CD8-positive, alpha-beta memory T cell (primary cell): ENCODE measurements at places on chromosomes 2 and 18. TPM values are rescaled to one million over a fixed set of nuclear protein-coding genes. Genes with fewer than 3 reads are reported as not detected.

DNA sequence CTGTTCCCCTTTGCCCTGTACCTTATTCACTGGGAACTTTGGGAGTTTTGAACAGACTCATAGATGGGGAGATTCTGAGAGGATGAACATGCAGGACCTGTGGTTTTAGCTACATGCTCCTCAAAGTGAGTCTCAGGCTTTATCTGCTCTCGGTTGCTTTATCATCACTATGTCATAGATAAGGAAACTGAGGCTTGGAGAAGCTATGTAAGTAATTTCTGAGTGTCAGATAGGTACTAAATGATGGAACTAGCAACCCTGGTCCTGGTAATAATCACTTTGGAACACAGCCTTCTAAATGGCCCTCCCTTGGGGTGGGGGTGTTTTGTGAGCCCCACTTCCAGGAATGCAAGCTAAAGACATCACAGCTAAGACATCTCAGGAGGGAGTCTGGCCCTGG, 186.2 kb upstream of the MEX3C start:
- no peak for DNase-seq

GRCh38 chr2:134609924-134610513, 108.8 kb downstream of the TMEM163 start:
- no peak for DNase-seq

The G6PC2 gene
- total RNA-seq, result not detected

- DNase-seq, result no peak
Observed at GRCh38 chr2:216571909-216572513, 61.2 kb upstream of the IGFBP2 start.

The ALPG gene
- not detected for total RNA-seq

- DNase-seq, result no peak
Observed at GRCh38 chr2:28318023-28318422, 74.6 kb upstream of the FOSL2 start.

- DNase-seq, result no peak
Observed at GRCh38 chr2:9174771-9175437, 31.7 kb upstream of the ASAP2 start.

DNA sequence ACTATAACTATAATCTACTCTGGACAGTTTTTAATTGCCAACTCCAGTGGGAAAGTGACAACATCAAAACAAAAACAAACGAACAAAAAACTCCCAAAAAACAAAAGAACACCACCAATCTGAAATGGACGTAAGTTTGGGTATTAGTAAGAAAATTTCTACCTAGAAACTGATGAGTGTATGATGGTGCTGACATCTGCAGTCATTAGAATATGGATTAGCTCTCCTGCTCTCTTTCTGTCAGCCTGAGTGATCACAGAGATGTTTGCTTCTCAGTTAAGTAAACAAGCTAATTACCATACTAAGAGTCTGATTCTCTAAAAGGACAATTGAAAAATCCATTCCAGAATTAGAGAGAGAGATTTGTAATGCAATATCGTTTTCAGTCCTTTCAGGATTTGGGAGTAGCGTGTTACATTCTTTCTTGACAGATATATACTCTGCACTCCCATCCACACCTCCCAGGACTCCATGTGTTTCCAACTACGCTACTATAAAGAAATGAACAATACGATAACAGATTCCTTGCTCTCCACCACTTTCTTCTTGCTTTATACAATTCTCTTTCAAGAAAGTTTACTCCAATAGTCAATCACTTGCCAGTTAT, 1347.4 kb upstream of the PIK3C3 start:
- no peak for DNase-seq

DNA sequence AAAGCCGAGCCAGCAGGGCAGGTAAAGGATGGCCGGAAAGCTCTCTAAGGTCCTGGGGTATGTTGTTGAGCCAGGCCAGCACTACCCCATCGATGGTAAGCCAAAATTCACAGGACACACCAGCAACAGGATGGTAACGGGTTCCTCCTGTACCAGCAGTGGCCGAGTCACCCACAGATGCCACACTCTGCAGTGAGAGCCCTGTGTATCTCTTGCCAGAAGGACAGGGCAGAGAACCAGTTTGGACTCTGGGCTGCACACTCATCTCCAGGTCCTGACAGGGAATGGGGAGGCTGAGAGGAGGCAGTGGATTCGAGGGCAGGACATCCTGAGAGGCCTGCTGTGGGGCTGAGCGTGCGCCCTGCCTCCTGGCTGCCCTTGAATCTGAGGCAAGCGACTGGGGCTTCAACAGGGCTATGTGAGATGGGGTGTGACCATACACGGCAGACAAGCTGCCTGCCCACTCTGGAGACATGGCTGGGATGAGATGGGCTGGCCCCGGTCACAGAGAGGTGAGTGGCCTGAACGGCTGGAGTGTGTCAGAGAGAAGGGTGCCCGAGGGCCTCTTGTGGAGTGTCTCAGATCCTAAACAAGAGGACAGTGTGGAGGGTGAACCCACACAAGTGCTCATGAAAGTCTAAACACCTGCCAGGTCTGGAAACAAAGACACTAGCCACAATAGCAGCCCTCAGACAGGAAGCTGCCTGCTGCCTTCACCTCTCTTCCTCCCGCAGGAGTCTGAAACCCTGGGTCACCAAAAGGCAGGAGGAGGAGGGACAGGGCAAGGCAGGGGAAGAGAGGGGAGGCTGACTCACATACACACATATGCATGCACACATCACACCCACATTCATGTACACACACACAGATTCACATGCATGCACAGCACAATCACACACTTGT, 182.3 kb downstream of the LOXHD1 start:
- no peak for DNase-seq

- DNase-seq, result no peak
Observed at GRCh38 chr2:180367815-180368214, 360.7 kb upstream of the CWC22 start.

- no peak for DNase-seq
Observed at GRCh38 chr2:222034058-222034457, 264.7 kb downstream of the PAX3 start.

DNA sequence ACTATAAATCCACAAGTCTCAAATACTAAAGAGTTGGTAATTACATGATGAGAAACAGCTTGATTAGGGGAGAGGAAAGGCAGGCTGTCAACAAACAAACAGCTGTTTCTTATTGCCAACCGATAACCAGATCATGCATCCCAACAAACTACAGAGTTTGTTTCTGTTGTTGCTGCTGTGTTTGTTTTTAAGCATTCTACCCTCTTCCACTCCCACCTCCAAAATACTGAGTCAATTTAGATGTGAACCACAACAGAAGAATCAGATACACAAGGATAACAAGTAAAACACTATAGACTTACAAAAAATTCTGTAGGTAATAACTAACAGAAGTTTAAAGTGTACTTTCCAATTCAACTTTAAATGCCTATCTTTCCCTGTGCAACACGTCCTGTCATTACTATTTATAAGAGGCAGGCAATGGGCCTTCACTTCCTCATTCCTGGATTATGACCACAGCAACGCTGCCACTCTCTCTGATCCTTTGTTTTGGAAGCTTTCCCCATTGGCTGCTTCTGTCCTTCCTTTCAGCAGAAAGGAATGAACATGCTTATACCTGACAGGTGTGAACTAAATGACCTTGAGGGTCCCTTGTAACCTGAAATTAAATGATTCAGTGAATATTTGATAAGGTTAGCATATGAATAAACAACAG, 152.0 kb downstream of the SRBD1 start:
- DNase-seq, result no peak

DNA sequence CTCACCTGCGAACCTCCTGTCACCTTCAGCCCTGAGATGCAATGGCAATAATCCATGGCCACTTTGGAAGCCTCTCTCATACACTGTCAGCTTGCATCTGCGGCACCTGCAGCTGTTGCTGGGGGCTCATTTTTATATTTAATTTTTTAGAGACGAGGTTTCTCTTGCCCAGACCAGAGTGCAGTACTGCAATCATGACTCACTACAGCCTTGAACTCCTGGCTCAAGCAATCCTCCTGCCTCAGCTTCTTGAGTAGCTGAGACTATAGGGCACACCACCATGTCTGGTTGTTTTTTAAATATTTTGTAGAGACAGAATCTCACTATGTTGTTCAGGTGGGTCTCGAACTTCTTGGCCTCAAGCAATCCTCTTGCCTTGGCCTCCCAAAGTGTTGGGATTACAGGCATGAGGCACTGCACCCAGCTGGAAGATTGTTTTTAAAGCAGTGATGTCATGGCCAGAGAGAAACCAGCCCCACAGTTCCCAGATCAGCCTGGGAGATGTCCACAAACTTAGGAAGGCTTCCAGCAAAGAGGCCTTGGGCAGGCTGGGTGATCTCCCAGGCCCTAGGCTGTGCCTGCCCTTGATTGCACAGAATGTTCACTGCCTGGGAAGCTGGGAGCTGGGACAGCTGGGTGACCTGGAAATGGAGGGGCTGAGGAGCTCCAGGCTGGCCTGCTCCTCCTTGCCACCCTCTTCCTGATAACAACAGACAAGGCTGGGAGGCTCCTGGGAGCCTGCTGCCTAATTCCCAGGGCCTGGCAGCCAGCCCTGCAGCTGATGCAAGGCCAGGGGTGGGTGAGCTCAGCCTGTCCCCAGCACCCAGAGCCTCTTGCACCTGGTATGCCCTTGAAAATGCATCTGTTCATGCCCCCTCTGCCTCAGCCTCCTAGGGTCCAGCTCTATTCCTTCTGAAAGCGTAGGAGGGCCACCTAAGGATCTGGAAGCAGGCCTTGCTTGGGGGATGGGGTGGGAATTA, 27.1 kb downstream of the SH2D6 start:
- no peak for DNase-seq

- no peak for DNase-seq
Observed at GRCh38 chr2:22086726-22087125, 963.0 kb downstream of the TDRD15 start.

The UPP2 gene
- total RNA-seq, result not detected

- no peak for DNase-seq
Observed at GRCh38 chr2:50627505-50627904, 404.4 kb downstream of the NRXN1 start.

GRCh38 chr2:7620255-7620654, 703.0 kb downstream of the RNF144A start:
- DNase-seq, result no peak

GRCh38 chr2:74239346-74239745, 40.9 kb downstream of the MTHFD2 start:
- no peak for DNase-seq

- DNase-seq, result no peak
Observed at GRCh38 chr18:49152885-49153284, 202.1 kb upstream of the SMAD7 start.

The TMBIM1 gene
- total RNA-seq, result 82.3 TPM

GRCh38 chr2:26887151-26887550, 39.2 kb downstream of the DPYSL5 start:
- DNase-seq, result no peak

- DNase-seq, result peak; percentile 67
Observed at GRCh38 chr2:42105330-42106256, 57.8 kb downstream of the PKDCC start.

GRCh38 chr2:30185178-30185577, 38.4 kb downstream of the YPEL5 start:
- no peak for DNase-seq

DNA sequence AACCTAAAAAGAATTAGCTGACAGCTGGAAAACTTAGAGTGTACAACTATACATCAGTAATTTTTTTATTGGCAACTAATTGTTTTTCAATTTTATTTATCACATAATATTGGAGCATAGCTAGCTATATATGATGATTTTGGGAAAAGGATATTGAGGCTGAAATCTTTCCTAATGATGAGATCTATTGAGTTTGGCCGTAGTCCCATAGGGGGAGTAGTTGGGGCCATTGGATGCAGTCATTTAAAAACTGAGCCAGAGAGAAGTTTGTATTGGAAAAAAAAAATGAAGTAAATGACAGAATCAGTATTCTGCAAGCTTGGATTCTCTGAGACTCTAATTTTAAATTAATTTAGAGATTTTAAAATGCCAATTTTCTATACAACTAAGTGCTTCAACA, 179.8 kb downstream of the LTBP1 start:
- DNase-seq, result no peak

DNA sequence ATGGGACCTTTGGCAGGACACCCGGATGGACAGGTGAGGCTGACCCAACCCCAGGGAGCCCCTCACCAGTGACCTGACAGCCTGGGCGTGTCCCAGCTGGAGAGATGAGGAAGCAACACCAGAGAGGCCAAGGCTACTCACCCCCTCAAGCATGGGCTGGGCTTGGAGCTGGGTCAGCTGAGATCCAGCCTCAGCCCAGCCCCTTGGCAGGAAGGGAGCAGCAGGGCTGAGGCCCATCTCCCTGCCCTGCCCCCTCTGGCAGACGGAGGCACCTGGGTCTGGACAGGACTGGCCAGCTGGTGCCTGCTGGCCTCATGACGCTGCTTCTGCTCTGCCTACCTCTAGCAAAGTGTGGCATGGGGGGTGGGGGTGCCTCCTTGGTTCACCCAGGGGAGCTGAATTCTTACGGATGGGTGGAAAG, 37.8 kb downstream of the HS6ST1 start:
- DNase-seq, result no peak

- DNase-seq, result no peak
Observed at GRCh38 chr18:13223311-13224143, 5.0 kb downstream of the LDLRAD4 start.
